ENCODE measurements at places on chromosomes 12 and 14.
A peak's percentile ranks its signal among the peaks of the same experiment; 100 is the strongest.

- peak; percentile 12 for DNase-seq
Measured at GRCh38 chr12:15701631-15702156, 87.5 kb downstream of the EPS8 start.

- no peak for DNase-seq
Measured at GRCh38 chr12:21699851-21700250, 42.2 kb upstream of the LDHB start.

DNA sequence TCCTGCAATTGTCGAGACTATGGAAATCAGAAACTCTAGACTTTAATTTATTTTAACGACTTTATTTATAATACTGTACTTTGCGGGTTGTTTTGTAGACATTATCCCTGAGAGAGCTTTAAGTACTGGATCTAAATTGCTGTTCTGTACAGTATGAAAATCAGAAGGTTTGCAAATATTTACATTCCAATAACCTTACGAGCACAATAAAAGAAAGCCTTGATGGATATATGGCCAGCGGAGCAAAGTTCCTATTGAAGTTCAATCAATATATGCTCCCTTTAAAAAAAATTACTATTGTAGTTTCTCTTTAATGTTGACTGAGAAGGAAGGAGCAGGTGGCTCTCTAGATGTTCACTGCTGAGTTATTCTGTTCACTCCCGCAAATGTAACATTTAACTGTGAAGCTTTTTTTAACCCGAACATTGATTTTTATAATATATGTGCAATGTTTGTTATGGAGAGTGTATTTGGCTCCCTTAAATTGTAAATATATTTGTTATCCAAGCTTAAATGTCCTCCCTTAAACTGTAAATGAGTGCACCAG lies 235.3 kb downstream of the PLCZ1 start:
- no peak for DNase-seq

DNA sequence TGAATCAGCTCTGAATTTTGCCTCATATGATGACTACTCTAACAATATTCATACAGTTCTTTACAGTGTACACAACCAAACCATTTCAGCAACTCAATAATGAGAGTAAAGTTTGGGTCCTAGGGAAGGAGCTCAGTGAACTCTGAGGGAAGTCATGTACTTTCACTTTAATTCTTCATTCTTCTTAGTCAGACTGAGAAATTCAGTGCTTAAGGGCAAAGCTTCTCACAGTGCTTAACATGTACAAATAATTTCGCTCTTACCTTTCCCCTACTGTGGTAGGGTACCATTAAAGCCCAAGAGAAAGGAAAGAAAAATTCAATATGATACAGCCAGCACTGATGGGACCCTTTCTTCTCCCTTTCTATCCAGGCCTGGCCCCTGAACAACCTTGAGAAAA lies 435.0 kb downstream of the NELL2 start:
- DNase-seq, result no peak

DNA sequence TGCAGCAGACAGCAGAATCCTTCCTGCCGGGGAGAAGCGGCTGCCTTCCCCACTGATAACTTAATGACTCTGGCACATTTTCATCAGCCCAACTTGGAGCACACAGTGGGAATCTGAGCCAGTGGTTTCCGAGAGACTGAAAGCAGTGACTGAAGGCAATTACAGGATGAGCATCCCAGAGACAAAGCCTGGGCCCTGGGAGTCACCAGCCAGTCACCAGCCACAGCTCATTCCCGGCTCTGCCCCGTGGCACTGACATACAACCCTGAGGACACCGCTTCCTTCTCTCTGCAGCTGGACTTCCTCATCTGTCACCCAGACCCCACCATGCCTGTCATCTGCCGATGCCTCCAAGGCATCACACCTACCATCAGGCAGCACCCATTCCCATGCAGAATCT lies 192.3 kb downstream of the DPF3 start:
- DNase-seq, result no peak

- DNase-seq, result no peak
Measured at GRCh38 chr14:46290706-46291105, 360.9 kb downstream of the RPL10L start.

DNA sequence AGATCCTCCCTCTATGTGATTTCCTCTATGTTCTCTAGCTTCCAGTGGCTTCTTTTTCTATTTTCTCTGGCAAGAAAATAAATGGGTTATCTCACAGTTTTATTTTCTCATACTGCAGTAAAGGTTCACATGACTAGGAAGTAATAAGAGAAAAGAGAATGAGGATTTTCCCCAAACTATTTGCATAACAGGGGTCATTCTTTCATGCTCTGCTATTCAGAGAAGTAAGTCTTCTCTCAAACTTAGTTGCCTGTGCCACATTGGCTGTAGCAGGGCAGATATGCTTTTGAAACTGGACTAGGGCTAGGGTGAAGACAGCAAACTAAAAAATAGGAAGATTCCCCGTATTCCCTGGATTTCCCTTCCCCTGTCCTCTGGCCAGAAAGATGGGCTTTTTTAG lies 57.4 kb downstream of the ACSM4 start:
- DNase-seq, result no peak

- DNase-seq, result no peak
Measured at GRCh38 chr12:54304187-54304810, 3.5 kb upstream of the NFE2 start.

Data from kidney capillary endothelial cell (primary cell).